ENCODE measurements at places on chromosomes 16 and 17.

DNA sequence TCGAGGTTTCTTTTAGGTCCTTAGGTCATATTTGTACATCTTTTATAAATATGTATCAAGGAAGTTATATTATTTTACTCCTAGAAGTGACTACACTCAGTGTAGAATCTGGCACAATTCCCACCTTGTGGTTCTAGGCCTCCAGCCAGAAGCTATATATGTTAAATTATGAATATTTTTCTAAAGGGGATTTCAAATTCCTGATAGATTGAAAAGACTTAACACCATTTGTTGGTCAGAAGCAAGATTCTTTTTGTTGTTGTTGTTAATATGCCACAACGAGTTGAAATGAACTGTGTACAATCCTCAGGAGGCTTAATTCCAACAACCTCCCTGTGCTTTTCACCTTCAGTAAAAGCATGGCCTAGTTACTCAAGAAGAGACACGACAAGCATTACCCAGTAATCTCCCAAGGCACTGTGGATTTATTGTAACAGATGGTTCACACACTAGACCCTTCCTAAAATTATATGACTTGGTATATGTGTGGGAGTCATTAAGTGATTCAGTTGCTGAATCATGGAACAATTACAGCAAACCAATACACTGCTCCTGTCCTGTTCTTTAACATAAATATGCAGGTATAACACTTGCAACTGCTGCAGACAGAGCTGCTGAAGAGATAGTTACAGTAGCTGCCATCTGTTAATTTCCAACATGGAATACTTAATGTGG is 964.4 kb upstream of the GOT2 start:
- DNase-seq, result no peak

GRCh38 chr17:73623818-73624217 is 20.4 kb downstream of the SDK2 start:
- DNase-seq, result no peak

DNA sequence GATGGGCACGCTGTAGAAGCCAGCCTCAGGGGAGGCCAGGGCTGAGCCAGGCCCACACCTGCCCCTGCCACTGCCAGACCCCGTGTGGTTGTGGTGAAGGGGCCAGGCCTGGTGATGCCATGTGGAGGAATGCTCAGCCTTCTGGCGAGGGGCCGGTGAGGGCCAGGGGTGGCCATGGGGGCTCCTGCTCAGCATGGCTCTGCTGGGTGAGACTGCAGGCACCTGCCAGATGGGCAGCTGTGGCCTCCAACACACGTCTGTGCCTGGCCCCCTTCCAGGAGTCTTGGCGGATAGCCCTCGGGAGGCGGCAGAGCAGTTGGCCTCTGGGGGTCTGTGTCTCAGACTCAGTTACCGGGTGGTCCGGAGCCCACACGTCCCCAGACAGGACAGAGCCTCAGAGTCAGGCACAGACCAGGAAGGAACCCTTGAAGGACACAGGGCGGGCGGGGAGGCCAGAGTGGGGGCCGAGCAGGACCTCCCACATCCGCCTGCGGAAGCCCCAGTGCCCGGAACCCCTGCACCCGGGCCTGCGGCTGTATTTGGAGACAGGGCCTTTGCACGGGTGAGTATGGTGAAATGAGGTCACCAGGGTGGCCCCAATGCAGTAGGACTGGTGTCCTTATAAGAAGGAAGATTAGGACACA is 22.5 kb upstream of the CHMP6 start:
- no peak for DNase-seq

GRCh38 chr16:2212362-2213324 is 2.0 kb upstream of the BRICD5 start:
- DNase-seq, result no peak

- no peak for DNase-seq
Measured at GRCh38 chr16:89982318-89982717, 33.8 kb downstream of the DEF8 start.

DNA sequence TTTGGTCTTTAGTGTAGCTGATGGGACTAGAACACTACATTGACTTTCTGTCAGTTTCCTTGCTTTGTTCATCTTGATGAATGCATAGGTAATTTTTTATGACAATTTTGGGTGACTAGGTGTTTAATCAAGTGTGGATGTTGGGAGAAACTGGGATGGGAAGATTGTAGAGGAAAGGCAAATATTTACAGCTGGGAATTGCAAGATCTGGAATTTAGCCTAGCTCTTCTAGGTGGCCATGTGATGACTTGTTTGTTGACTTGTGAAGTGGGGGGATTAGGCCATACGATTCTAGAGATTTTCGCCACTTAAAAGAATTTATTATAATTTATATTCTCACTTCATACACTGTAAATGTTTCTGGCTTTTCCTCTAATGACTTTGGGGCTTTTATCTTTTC is 480.3 kb upstream of the GOT2 start:
- no peak for DNase-seq

DNA sequence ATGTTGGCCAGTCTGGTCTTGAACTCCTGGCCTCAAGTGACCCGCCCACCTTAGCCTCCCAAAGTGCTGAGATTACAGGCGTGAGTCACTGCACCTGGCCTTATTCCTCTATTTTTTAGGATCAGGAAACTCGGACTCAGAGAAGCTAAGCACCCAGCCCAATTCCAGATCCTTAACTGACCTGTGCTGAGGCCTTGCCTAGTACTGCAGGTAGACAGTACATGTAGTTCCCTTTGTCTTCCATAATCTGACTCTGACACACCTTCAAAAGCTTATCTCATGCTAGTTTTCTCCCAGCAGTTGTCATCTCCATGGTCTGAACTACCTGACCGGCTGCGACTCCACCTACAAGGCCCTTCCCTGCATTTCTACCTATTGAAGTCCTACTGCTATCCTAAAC is 65.7 kb upstream of the AXIN2 start:
- DNase-seq, result no peak

DNA sequence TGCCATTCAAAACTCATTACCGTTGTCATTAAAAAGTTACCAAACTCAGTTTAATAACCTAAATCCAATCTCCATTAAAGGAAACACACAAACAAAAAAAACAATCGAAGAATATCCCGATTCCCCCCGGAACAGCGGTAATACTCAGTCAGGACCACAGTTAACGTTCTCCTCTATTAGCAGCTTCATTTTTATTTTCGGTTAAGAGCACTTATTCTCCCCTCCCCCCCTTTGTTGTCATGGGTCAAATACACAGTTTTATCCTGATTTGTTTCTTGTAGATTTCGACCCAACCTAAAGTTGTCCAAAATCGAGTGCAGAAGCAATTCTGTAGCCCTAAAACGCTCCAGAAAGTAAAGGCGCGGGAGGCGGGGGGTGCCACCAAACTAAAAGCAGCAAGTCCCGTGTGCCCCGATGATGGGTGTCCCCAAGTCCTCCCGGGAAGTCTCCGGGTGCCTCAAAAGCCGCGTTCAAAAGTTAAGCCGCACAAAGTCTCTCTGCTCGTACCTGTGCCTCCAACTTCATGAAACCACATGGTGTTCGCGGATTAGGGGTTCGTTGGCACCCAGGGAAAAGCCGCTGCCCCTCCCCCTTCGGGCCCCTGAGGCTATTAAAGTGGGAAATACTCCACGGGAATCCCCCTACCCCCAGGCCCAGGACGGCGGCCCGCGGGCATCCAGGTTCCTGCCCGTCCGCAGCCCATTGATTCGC is 996 bp downstream of the SUMO2 start:
- DNase-seq, result peak; percentile 12

DNA sequence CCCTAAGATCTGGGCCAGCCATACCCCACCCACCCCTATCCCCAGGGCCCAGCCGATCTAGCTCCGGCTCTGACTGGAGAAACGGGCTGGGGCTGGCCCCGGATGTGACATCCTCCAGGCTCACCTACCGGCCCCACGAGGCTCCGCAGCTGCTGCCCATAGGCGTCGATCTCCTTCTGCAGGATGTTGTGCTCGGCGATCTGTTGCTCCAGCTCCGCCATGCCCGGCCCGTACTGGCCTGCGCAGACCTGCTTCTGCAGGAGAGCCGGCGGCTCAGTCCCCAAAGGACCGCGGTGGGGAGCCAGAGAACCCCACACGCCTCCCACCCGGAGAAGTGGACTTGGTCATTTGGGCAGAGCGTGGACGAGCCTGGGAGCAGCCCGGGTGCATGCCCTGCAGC is 4.8 kb downstream of the EVPL start:
- DNase-seq, result no peak

GRCh38 chr17:18122990-18123753 is 14.6 kb downstream of the MYO15A start:
- no peak for DNase-seq

DNA sequence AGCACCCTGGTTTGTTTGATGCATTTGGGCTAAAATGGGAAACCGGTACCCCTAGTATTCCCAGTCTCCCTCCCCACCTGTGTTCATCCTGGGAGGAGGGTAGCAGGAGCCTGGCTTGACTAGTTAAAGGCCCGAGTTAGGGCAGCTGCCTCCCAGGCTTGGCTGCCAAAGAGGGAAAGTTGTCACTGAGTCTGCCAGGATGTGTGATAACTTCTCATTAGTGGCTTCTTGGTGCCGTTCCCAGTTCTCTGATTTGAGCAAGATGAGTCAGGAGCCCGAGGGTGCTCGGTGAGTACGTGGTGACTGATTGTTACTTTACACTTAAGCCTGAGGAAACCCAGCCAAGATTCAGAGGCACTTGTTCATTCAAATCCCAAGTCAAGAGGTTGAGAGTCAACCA is 2.5 kb downstream of the KRT32 start:
- DNase-seq, result no peak

DNA sequence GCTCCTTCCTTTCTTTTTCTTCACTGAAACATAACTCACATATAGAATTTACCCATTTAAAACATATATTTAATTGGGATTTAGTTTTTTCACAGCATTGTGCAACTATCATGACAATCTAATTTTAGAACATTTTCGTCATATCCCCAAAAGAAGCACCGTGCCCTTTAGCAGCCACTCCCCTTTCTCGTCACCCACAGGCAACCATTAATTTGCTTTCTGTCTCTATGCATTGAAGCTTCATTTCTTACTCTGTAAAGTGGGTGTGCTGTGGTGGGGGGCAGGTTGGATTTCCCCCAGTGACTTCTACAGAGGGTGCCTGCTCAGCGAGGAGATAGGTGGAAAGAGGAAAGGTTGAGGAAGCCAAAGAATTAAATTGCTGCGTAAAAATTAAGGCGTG is 35.8 kb downstream of the MRC2 start:
- DNase-seq, result no peak

- DNase-seq, result no peak
Measured at GRCh38 chr17:74431568-74432423, at the start of gene GPRC5C. Gene GPRC5C (plus strand): TSS chr17:74432088. CDS start chr17:74439777, 7,689 bp downstream.

DNA sequence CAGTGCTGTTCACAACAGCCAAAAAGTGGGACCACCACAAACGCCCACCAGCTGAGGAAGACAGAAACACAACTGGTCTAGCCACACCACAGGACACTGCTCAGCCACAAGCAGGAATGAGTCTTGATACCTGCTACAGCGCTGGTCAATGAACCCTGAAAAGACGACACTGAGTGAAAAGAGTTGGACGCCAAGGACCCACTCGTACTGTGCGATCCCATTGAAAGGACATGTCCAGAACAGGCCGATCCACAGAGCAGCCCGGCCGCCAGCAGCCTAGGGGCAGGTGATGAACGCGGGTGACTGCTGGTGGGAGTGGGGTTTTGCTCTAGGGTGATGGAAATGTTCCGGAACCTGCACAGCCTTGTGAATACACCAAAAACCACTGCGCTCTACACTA is 10.6 kb upstream of the SLC38A8 start:
- DNase-seq, result no peak

GRCh38 chr16:5349670-5350517 is 252.3 kb upstream of the EEF2KMT start:
- DNase-seq, result no peak

DNA sequence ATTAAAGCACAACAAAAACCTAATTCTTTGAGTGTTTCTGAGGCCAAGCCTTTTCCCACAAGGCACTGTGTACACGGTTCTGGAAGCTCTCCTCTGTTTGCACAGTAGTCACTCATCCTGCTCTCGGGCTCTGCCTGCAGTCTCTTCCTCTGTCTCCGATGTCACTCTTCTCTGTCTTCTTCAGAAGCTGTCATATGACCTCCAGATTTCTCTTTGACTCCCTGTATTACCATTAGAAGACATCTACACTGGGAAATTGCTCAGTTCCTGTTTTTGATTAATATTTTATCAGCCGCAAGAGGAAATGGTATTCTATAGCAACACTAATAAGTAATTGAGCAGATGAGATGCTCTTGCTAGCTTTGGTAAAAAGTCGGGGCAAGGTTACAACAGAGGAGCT is 422.9 kb downstream of the WWOX start:
- DNase-seq, result no peak

GRCh38 chr17:8175795-8176196 is 384 bp downstream of the TMEM107 start:
- DNase-seq, result no peak

DNA sequence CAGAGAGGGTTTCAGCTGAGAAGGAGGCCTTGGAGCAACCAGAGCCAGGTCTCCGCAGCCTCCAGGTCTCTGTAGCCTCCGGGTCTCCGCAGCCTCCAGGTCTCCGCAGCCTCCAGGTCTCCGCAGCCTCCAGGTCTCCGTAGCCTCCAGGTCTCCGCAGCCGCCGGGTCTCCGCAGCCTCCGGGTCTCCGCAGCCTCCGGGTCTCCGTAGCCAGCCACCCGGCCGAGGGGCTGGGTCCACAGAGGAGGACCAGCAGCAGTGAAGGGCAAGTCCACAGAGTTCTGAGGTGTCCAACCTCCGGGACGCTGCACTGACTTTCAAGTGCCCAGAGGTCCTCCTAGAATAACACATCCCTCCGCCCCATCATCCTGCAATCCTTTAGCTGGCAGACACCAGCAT is 221.0 kb downstream of the RBFOX3 start:
- no peak for DNase-seq

DNA sequence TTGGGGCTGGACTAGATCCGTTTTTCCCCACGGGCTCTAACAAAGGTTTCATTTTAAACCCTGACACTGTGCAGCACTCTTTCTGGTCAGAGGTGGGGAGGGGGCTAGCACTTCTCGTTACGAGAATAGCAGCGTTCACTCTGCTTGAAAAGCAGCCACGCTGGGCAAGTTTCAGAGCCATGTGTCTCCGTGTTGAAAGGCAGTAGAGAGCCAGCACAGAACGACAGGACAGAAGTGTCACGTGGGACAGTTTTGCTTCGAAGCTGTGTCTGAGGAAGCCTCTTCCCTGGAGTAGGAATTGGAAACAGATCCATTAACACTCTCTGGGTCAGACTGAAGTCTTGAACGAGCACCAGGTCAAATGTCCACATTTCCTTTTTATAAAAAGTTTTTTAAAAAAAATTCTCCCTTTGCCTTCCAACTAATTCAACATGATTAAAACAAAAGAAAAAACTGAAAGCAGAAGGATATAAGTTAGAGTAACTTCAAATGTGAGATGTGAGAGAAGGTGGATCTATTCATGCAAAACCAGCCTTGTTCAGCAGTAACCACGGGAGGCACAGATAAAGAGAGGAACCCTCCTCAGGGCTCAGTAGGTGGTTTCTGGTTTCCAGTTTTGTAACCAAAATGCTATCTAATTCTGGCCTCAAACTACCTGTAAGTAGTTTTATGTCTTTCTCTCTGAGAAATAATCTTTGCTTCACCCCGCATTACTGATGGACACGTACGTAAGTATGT is 65.0 kb downstream of the SMG6 start:
- DNase-seq, result no peak

DNA sequence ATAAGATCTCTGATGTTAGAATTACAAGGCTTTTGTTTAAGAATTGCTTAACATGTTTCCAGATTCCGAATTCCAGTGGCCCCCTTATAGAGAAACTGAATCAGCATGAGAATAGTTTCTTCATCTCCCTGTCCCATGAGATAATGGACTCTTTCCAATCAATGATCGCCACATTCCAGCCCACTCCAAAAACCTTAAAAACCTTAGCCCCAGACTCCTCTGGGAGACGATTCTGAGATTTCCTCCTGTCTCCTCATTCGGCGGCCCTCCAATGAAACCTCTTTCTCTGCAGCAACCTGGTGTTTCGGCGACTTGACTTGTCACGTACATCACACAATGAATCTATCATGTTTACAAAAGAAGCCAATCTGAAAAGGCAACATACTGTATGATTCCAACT is 197.1 kb upstream of the PSMD7 start:
- DNase-seq, result no peak
